ENCODE measurements at places on chromosomes 6 and 20. TPM values are rescaled to one million over a fixed set of nuclear protein-coding genes. Genes with fewer than 3 reads are reported as not detected.

The MICA gene
- total RNA-seq, result 25.8 TPM

The TUBB gene
- 1,207 TPM for total RNA-seq

The EPPIN gene
- total RNA-seq, result not detected

The PAQR8 gene
- 25.7 TPM for total RNA-seq

The UBD gene
- not detected for total RNA-seq

The HLA-B gene
- total RNA-seq, result 5,415 TPM

The ELOVL2 gene
- not detected for total RNA-seq

The PLN gene
- total RNA-seq, result not detected

The CRIP3 gene
- total RNA-seq, result 0.62 TPM

The MUC22 gene
- total RNA-seq, result not detected

DNA sequence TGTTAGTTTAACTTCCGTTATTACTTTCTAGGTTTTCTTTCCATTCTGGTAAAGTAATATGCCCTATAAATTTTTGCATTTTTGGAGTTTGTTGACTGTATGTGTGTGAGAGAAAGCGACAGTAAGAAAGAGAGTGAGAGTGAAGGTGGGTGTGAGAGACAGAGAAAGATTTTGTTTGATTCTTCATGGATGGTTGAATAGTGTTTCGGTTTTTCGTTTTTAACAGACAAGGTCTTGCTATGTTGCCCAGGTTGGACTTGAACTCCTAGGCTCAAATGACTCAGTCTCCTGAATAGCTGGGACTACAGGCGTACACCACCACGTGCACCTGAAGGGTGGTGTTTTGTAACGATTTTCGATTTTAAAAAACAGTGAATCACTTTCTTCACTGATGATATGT, 329.1 kb upstream of the RUNX2 start:
- DNase-seq, result no peak

DNA sequence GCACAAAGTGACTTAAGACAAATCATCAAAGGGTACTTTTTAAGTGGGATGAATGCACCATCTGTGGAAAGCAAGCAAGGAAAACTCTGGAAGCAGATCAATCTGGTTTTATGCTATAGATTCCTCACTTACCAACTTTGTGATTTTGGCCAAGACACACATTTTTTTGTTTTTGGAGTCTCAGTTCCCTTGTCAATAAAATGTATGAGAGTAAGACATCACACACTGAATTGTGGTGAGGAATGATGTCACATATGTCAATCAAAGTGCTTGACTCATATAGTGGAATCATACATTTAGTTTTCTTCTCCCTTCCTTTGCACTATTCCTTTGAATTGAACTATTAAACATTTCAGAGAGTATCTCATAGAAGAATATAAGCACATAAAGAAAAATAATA, 620.5 kb upstream of the CITED2 start:
- DNase-seq, result no peak

GRCh38 chr6:106084989-106085691, 996 bp upstream of the PRDM1 start:
- no peak for DNase-seq

DNA sequence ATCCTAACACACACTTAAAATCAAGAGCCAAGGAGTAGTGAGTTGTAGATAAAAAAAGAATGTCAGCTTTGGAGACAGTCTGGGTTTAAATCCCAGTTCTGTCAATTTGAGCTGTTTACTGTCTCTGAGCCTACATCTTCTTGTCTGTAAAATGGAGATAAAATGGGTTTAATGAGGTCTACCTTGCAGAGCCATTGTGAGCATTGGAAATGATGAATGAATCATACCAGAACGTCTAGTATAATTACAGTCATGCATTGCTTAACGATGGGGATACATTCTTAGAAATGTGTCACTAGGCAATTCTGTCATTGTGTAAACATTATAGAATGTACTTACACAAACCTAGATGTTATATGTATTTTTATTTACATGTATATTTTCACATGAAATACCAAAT, 17.6 kb upstream of the SGK2 start:
- no peak for DNase-seq

GRCh38 chr20:33082546-33082945, 3.1 kb downstream of the BPIFB4 start:
- DNase-seq, result no peak

GRCh38 chr20:62601714-62602113, 40.6 kb upstream of the SLCO4A1 start:
- no peak for DNase-seq

DNA sequence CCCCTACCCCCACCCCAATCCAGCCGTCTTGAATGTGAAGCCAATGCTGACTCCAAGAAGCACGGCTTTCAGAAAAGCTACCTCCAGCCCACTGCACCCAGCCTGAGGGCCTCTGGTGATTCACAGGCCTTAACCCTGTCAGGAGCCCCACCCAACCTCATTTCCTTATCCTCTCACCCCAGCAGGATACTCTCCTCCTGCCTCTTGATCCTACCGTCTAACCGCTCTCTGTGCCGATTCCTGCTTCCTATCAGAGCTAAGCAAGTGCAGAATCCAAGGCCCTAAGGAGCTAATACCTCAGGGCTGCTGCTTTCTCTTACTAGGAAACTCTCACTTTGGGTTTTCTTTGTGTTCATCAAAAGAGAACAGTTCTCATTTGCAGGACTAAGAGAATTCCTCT, 47.2 kb downstream of the TRERF1 start:
- DNase-seq, result no peak

DNA sequence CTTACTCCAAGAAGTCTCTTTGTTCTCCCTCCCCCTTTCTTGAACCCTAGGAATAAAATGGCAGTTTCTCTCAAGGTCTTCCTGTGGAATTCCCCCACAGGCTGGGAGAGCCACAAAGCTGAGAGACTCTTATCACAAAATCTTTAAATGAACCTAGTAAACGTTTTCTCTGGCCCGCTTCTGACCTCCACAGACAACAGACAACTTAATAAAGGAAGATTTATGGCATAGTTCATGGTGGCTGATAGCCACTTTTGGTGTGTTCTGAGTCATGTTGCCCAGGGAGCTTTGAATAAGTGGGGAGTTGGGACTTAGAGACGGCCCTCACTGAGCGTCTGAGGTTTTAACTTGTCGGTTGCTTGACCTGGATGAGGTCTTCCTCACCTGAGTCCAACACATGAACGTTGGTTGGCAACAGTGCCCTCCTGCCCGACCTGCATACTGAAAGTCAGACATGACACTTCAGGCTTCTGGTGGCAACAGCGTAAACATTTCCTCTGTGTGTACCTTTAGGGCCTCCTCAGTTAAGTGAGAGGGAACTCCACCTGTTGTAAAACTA, 124.1 kb downstream of the FOXO3 start:
- DNase-seq, result no peak

DNA sequence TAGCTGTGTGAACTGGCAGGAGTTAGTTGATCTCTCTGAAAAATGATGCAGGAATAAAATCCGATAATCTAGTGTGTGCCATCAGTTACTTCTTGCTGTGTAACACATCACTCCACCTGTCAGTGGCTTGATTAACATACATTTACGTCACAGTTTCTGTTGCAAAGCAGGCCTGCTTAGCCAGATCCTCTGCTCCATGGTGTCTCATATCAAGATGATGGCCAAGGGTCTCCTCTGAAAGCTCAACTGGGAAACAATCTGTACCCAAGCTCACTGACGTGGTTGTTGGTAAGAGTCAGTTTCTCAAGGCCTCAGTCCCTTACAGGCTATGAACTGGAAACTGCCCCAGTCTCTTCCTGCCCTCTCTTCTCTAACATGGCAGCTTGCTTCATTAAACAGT, 51.8 kb downstream of the FOXA2 start:
- no peak for DNase-seq

DNA sequence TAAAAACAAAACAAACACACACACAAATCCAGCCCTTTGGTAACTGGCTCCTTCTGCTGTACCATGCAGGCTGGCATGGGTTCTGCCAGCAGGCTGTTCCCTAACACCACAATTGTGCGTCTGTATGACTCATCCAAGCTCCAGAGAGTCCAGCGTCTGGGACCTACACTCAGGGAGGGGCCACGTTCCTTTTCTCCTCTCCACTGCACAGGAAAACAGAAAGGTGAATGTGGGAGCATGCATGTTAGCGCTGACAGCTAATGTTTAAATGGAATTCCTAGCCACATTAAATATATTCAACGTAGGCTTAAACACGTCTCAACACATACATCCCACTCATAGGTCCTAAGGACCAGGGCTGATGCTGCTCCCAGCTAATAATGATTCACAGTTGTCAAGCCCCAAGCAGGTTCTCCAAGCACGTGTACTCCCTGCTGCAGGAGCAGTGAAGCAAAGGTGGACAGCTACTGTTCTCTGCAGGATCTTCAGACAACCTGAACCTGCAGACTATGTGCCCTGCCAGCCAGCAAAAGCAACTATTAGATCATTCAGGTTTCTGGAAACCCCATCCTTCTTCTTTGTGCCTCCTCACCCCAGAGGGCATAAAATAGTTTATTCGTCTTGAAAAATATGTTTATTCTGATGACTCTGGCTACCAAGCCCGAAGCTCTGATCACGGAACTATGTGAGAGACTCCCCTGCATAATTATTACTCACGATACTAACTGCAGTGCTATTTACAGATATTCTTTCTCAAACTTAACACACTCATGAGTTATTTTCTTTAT, 20.9 kb downstream of the MAP1LC3A start:
- no peak for DNase-seq

DNA sequence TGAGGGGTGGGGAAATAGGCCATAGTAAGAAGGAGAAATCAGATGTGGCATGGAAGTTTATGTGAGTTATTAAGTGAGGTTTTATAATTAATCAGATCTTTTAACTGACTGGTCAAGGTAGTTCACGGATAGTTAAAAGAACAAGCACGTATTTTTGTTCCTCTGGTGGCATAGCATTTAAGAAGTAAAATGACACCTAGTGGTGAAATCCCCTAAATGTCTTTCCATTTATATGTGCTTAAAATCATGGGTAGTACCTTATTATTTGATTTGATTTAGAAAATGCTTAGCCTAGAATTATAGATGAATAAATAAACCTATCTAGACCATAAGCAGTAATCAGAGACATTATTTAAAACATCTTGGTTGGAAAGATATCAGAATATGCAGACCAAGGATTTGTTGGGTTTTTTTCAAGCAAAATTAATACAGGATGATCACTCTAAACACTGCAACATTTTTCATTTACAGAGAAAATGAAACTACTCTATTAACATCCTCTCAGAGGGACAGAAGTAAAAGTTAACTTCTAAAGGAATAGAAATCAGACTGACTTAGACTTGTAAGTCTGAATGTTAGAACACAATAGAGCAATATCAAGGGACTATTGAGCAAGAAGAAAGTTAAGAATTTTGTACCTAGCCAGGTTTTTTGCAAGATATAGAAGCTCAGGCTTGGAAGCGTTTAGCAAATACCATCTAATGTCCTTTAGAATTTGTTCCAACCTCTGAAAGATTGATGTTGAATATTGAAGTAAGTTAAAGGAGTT, 81.1 kb downstream of the STXBP5 start:
- no peak for DNase-seq

GRCh38 chr6:146968041-146968760, 236.0 kb upstream of the STXBP5 start:
- DNase-seq, result no peak

- DNase-seq, result no peak
Observed at GRCh38 chr6:12865671-12866181, 149.2 kb downstream of the PHACTR1 start.

DNA sequence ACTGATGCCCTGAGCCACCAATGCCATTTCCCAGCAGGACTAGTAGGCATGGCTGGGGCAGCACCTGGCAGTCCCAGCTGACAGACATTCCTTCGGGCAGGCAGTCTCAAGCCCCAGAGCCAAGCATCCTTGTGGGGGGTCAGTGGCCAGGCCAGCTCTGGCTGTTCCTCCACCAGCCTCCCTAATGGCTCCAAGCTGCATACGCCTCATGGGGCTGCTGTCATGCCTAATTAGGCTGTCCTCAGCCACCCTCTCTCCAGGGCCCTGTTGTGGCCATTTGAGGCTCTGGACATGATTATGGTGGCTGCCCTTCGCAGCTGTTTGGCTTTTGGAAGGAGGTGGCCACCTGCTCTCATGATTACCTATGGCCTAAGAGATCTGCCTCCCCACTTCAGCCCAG, 79.4 kb downstream of the DLGAP4 start:
- no peak for DNase-seq

Measured in activated naive CD8-positive, alpha-beta T cell treated with anti-CD3 and anti-CD28 coated beads, Interleukin-2, amount 10 ng/mL, durations not matched to agents 7 days and 5 days (primary cell).